ENCODE measurements at places on chromosomes 6 and 20. TPM values are rescaled to one million over a fixed set of nuclear protein-coding genes. Genes with fewer than 3 reads are reported as not detected.

Gene TAF11
- total RNA-seq: 79.8 TPM

Gene JPH2
- total RNA-seq: 0.24 TPM

Gene MICB
- 15.0 TPM for total RNA-seq

DNA sequence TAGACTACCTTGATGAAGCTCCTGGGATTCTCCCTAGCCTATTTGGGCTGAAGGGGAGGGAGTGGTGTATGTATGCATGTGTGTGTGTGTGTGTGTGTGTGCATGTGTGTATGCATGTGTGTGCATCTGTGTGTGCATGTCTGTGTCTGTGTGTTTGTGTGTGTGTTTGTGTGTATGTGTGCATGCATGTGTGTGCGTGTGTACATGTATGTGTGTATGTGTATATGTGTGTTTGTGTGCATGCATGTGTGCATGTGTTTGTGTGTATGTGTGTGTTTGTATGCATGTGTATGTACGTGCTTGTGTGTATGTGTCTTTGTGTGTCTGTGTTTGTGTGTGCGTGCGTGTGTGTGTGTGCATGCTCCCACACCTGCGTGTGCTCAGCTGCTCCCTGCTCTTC is 15.4 kb downstream of the FGD2 start:
- DNase-seq: no peak

GRCh38 chr6:4603856-4604369 is 172.3 kb upstream of the CDYL start:
- no peak for DNase-seq

GRCh38 chr20:24778585-24779031 is 170.5 kb upstream of the CST7 start:
- peak; percentile 88 for DNase-seq

All from G401 (cell line).